ENCODE measurements at places on chromosomes 1 and 21.
A peak's percentile ranks its signal among the peaks of the same experiment; 100 is the strongest.

DNA sequence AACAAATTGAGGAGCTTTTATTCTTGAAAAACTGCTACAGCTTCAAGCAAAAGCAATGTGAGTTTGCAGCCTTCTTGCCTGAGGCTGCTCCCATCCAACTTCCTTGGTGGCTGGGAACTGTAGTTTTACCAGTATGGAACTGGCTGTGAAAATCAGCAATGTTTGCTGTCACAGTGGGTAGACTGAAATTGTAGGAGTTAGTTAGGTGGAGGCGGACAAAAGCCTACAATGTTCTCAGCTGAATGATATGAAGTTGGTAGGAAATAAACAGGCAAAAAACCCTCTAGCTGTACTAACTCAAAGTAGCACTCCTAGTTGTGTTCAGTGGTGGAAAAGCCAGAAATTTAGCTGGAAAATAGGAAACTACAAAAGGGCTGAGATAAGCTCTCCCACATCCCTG, 18.5 kb downstream of the HAX1 start:
- DNase-seq = no peak

GRCh38 chr1:71184410-71184809, 103.6 kb upstream of the ZRANB2 start:
- no peak for DNase-seq

DNA sequence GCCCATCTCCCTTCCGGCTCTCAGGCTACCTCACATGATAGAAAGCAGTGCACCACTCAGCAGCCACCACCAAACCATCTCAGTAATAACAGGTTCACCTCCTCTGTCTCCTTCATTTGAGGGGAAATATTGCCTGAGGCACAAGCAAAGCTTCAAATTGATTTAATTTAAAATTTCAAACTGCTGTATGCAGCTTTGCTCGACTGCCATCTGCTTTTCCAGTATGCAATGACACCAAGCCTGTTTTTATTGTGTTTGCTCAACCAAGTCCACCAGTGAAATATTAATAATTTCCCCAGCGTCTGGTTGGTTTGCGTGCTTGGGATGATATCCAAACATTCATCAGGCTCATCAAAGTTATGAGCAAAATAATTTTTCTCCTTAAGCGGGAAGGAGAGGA, 552.4 kb upstream of the DAB1 start:
- DNase-seq = no peak

DNA sequence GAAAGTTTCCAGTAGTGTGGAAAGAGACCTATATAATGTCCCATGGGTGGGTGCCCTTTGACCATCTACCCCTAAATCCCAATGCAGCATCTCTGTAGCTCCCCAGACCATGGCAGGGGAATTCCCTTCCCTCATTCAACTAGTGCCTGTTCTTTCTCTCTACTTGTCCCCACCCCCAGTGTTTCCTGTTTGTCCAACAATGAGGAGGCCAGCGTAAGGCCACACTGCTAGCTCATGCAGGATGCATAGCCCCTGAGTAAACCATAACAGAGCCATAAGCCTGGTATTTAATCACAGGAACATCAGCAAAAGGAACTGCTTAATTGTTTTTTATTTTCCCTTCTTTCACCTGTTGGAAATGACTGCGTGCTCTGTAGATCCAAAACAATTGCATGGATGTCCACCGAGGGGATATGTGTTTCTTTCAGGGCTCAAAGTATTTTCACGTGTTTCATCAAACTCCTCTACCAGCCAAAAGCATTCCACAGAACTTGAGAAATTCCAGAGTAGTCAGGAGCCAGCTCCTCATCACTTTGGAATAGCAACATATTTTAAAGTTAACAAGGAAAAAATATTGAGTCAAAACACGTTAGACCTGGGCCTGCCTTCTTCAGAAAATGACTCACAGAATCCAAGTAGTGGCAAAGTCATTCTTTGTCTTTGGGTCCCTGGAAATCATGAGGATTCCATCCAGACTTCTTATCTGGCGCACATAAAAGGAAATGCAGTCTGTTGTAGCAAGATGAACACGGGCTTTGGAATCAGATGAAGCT, 162.5 kb upstream of the SGIP1 start:
- no peak for DNase-seq

DNA sequence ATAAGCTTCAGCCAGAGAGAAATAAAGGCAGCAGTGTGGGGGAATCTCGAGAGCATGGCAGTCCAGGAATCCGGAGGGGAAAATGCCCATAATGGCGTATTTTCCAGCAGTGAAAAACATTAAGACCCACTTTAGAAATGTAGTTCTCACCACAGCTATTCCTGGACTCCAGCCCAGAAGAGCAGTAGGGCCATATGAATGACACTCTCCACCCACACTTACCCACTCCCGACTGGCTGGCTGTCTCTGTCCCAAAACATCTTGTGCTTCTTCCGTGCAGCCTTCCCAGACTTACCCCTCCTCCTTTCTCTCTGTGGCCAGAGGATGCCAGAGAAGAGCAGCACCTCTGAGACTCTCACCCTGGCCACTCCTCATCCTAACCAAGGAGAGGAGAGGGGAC, 56.4 kb downstream of the TRABD2B start:
- no peak for DNase-seq

GRCh38 chr1:65001231-65001792, 35.0 kb upstream of the JAK1 start:
- DNase-seq = peak; percentile 68

DNA sequence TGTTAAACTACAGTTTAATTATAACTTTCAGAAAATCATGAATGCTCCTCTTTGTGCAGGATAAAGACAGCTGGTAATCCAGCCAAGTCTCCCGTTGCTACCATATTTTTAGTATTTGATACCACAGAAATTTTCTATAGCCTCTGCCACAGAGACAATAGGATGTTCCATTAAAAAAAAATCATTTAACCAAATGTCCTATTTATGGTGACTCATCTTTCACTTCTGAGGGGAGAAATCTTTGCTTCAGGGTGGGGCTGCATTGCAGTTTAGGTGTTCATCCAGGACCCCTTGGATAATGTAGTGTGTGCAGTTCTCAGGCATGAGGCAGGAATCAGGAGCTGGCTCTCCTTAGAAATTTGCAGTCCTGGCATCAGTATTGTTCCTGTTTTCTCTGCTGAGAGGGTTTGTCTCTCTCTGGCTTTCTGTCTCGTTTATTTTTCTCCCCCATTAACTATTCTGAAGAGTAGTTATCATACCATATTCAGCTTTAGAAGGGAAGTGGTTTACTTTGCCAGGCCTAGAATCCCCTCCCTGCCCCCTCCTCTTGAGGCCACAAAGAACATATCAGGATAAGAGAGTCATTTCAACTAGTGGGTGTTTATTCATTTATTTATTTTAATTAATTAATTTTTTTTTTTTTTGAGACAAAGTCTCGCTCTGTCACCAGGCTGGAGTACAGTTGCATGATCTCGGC, 3.1 kb downstream of the PRUNE1 start:
- no peak for DNase-seq
